AML-193 (cell line): ENCODE measurements at places on chromosomes 13 and 19.
A peak's percentile ranks its signal among the peaks of the same experiment; 100 is the strongest.

DNA sequence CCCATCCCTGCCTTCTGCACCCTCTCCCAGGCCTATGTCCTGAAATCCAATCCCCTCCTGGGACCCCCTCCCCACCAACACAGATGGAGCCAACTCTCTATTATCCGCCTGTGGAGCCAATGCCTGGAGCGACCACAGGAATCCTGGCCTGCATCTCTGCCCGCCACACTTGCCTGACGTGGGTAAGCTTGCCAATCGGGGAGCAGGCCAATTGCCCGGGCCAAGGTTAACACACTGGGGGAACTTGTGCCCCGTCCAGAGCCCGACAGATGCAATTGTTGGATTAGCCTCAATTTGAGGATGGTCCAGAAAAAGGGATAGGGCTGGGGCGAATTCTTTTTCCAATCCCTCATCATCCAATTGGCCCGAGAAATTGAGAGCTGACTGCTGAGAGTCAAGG, 5.9 kb downstream of the WIZ start:
- DNase-seq, result no peak

DNA sequence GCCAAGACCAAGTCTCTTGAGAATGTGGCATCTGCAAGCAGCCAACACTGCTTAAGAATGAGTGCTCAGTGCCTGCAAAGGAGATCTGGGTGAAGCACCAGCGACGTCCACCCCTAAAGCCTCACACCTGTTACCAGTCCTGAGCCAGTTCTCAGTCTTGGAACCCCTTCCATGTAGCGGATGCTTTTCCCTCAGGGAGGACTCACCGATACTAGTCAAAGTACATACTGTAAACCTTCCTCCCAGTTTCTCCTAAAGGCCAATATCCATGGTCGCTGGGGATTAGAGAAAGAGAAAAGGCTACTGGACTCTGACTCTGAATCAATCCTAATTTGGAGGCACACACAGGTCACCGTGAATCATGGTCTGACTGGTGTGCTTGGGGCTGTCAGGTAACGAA, 4.2 kb upstream of the PTPRH start:
- DNase-seq, result no peak

DNA sequence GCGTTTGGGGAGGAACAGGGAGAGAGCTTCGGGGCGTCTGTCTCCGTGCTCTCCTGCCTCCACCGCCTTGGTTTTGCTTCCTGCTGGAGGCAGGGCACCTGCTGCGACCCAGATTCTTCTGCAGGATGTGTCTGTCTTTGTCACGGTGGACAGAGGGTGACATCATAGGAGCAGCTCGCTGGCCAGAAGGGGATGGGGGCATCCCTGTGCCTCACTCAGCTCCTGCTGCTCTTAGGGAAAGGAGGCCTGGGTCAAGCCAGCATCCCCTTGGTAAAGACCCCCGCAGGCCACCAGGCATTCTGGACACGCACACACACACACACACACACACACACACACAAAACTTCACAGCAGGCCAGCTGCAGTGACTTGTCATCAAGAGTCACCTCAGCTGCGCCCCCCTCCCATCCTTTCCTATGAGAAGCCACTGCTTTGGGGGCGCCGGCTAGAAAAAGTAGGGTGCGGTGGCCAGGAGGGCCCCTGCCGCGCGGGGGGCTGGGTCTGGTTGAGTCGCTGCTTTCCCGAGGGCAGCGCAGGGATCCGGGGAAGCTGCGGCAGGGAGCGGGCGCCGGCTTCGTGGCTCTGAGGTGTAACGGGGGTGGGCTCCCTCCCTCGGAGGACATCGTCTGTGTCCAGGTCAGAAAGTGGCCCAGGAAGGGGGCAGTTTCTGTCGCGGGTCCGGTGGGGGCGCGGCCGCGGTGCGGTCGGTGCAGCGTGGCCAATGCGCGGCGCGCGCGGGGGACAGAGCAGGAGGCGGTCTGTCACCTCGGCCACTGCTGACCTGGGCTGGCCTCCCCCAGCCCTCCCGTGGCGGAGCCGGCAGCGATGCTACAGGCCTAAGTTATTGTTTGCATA, 15.8 kb upstream of the NPAS1 start:
- DNase-seq, result no peak

GRCh38 chr19:14005349-14006084, 603 bp downstream of the RFX1 start:
- peak; percentile 54 for DNase-seq

GRCh38 chr19:33248553-33248953, 22.9 kb upstream of the SLC7A10 start:
- DNase-seq, result no peak

DNA sequence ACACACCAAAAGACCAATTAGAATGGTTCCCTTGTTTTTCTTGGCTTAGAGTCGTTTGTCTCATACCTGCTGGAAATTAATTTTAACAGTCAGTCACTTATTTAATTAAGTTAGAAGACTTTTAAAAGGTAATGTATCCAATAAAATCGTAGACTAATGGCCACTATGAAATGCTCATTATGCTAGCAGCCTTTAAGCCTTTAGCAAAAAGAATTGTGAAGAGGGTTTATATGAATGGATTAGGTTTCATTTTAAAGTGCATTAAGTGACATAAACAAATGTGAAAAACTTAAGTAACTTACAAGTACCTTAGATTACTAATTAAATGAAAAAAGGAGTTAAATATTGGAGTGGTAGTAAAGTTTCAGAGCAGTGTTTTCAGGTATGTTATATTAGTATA, 139.6 kb downstream of the RXFP2 start:
- no peak for DNase-seq

GRCh38 chr19:28061111-28061510, 1151.8 kb downstream of the UQCRFS1 start:
- DNase-seq, result no peak
